ENCODE measurements at places on chromosomes 5 and 9.

- DNase-seq = no peak
Measured at GRCh38 chr9:89410022-89410421, 87.9 kb downstream of the SEMA4D start.

DNA sequence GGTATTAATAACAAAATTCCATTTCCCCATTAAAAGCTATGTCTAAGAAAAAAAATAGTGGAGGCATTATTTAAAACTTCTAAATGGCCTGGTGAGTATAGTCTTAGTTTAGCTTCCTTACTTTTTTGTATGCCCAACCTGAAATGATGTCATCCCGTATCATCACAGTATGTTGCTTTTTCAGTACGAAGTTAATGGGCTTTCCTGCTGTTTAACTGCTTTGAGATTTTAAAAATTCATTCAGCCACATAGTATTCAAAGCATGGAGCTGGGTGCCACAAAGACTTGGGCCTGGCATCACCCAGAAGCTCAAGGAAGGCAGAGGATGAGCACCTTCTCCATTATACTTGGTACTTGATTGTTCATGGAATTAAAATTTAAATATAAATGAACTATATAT is 7.4 kb downstream of the F2RL2 start:
- no peak for DNase-seq

DNA sequence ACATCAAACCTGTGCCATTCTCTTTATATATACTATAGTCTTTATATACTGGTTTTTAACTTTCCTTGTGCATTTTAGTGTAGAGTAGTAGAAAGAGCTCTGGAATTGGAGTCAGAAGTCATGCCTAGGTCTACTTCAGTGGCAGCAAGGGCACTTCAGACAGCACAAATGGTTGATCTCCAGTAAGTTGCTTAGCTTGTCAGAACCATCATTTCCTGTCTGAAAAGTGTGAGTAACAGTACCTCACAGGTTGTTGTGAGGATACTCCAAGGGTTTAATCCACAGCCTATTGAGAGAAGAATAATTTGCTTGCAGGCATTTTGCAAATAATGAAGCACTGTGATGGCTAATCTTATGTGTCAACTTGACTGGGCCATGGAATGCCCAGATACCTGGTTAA is 95.8 kb upstream of the NR4A3 start:
- DNase-seq = no peak

GRCh38 chr5:140165101-140165922 is 9.7 kb upstream of the CYSTM1 start:
- no peak for DNase-seq

- no peak for DNase-seq
Measured at GRCh38 chr5:157197086-157197485, 16.4 kb downstream of the ITK start.

GRCh38 chr5:55160493-55161209 is 680 bp downstream of the GPX8 start:
- DNase-seq = peak; percentile 72

Data from left forelimb (tissue), 1 donor.